ENCODE measurements at places on chromosomes 11 and 22. TPM values are rescaled to one million over a fixed set of nuclear protein-coding genes. Genes with fewer than 3 reads are reported as not detected.
A peak's percentile ranks its signal among the peaks of the same experiment; 100 is the strongest.

DNA sequence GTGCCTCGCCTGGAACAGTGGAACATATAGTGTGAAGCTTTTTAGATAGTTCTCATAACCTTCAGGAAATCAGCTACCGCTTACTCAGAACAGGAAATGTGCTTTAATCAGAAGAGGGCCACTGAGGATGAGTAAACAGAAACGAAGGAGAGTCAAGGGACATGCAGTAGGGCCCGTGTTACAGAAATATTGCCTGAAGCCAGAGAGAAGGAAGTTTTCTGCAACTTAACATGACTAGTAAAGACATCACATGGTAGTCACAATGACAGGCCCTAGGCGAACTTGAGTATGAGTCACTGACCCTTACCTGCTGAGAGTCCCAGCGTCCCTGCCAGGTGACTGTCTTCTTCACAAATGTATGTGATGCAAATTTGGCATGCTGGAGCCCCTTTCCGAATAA, 39.4 kb downstream of the CARD18 start:
- no peaks in the 10 kb centered on the region for H3K4me1 ChIP-seq
- no peak for DNase-seq
- no peak overlapping the region for H3K4me3 ChIP-seq
- no peaks in the 10 kb centered on the region for H3K36me3 ChIP-seq
- H3K27me3 ChIP-seq, result no peaks in the 10 kb centered on the region

GRCh38 chr11:121358760-121359159, 66.2 kb downstream of the SC5D start:
- no peak overlapping the region for H3K4me3 ChIP-seq
- H3K27me3 ChIP-seq, result no peaks in the 10 kb centered on the region
- no peak for DNase-seq
- no peaks in the 10 kb centered on the region for H3K4me1 ChIP-seq
- H3K36me3 ChIP-seq, result no peaks in the 10 kb centered on the region
- H3K27ac ChIP-seq, result no peak overlapping the region

DNA sequence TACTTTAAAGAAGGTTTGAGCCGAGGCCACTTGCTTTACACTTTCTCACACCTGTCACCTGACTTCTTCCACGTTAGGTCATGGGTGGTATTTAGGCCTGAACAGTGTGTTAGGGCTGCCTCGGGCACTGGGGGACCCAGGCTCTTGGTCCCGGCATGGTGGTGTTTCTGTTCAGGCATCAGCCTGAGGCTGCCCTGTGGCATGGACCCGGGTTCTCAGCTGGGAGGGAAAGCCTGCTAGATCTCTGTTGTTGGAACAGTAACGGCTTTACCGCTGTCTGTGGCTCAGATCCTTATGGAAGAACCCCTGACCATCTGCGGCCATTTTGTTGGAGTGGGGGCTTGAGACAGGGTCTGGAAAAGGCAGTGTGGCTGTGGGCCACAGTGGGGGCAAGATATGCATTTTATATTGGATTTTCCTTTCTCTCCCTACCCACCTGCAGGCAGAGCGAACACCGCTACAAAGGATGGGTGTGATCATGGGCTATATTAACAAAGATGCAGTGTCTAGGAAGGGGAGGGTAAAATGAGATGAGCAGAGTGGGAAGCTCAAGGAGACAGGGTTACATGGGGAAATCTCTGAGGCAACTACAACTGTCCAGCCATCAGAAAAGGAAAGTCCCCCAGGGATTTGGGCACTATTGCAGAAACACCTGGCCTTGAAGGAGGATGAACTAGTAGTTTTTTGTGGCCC, 1.6 kb upstream of the KCNJ11 start:
- H3K4me1 ChIP-seq, result peaks cover 4% of the 10 kb centered on the region
- DNase-seq, result no peak
- no peak overlapping the region for H3K4me3 ChIP-seq
- peak overlapping the region; percentile 75 for H3K27ac ChIP-seq
- H3K36me3 ChIP-seq, result no peaks in the 10 kb centered on the region

DNA sequence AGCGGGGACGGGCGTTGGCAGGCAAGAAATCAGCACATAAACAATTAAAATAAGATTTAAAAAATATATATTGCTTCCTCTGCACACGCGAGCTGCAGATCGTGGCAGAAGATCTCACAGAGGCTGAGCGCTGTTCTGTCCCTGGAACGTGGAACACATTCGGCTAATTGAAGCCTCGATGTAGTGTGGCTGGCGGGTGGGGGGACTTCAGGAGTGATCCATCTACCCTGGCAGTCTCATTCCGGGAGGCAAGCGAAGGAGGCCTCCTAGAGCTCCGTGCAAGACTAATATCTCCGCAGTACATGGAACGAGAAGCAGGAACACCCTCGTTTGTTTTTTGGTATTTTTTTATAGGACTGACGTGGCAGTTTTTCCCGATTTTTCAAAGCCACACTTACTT, 402.4 kb downstream of the MN1 start:
- no peak overlapping the region for H3K27ac ChIP-seq
- no peak for DNase-seq
- H3K4me3 ChIP-seq, result no peak overlapping the region
- no peaks in the 10 kb centered on the region for H3K27me3 ChIP-seq
- H3K4me1 ChIP-seq, result no peaks in the 10 kb centered on the region
- H3K36me3 ChIP-seq, result no peaks in the 10 kb centered on the region

DNA sequence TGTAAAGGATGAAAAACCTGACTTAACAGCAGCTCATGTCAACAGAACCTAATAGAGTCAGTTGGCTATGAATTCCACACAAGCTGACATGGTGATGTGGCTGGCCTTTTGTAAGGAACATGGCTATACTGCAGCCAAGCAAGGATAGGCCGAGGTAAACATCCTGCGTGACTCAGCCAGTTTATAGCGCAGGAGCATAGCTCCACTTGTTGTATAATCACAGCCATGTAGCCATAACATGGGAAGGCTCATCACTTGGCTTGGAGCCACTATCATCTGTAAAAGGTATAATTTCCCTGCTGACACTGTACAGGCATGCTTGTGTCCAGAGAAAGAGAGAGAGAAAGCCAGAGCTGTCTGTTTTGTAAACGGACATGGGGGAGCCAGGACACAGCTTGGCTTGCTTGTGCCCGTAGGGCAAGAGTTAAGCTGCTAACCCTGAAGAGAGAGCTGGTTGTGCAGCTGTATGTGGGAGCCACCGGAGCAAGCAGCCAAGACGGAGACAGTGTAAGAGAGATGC, 104.4 kb upstream of the PLET1 start:
- peaks cover 16% of the 10 kb centered on the region for H3K4me1 ChIP-seq
- H3K27ac ChIP-seq, result peak overlapping the region; percentile 81
- H3K27me3 ChIP-seq, result no peaks in the 10 kb centered on the region
- no peak for DNase-seq

DNA sequence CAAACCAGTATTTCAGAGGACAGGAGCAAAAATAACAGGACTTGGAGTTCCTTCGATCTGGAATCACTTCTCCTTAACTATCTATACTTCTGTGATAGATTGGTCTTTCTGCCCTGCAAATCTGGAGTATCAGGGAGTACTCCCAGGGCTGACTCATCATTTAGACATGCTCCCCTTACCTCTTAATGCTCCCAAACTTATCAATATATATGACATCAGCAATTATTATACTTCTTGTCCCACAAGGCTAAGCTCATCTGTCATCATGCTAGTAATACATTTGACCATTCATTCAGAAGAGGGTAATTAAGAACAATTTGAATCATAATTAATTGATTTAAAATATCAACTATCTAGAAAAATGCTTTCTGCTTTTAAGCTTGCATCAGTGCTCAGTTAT, 163.8 kb downstream of the SWAP70 start:
- no peaks in the 10 kb centered on the region for H3K4me1 ChIP-seq
- H3K27me3 ChIP-seq, result no peaks in the 10 kb centered on the region

GRCh38 chr11:8086001-8086479, 5.0 kb downstream of the TUB start:
- peaks cover 24% of the 10 kb centered on the region for H3K4me1 ChIP-seq
- H3K36me3 ChIP-seq, result no peaks in the 10 kb centered on the region
- DNase-seq, result peak; percentile 62
- no peak overlapping the region for H3K27ac ChIP-seq
- H3K4me3 ChIP-seq, result no peak overlapping the region

MS4A6E gene
- total RNA-seq, result not detected

All from stomach (tissue), 19 donors.